ENCODE measurements at places on chromosomes 13 and 19.

DNA sequence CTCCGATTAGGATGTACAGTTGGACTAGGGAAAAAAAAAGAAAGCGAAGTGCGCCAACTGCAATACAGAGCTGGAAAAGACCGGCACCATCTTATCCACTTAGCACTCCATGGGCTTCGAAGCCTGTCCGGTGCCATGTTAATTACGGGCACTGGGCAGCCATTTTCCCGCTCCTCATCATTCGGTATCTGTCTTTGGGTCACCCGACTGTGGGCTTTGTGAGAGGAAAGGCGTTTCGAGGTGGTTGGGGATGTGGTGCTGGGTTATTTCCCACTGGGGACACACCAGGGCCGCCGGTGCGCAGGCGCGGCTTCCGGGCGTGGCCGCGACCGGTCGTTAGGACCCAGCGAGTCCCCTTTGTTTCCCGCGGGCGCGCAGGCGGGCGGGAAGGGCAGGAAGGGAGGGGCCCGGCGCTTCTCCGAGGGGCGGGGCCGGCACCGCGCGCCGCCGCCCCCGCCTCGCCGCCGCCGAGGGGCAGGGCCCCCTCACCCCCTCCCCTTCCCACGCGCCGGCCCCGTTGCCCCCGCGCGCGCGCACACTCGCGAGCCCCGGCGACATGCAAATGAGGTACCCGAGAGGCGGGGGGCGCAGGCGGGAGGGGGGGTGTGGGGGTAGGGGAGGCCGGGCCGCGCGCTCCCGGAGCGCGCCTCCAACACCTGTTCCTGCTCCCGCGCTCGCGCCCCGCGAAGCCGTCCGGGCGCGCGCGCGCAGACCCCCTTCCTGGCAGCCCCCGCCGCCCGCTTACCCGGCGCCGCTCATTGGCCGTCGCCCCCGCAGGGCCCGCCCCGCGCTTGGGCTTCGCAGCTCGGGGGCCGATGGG is at the start of gene ZNF524:
Gene ZNF524 (plus strand): TSS at position 447 of the 820 bp plus-strand sequence. CDS start 1,825 bp downstream, outside the sequence.
- DNase-seq: peak; percentile 78

- no peak for DNase-seq
These were observed 49.4 kb upstream of the INTS6 start for GRCh38 chr13:51502153-51502651.

GRCh38 chr13:36806102-36806501 is 12.9 kb upstream of the RFXAP start:
- no peak for DNase-seq

DNA sequence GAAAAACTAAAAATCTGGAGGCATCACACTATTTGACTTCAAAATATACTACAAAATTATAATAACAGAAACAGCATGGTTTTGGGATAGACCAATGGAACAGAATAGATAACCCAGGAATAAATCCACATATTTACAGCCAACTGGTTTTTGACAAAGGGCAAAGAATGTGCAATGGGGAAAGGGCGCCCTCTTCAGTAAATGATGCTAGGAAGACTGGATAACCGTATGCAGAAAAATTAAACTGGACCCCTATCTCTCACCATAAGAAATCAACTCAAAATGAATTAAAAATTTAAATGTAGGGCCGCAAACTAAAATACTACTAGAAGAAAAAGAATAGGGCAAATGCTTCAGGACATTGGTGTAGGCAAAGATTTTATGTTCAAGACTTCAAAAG is 440.5 kb upstream of the SGCG start:
- no peak for DNase-seq

- DNase-seq: no peak
These were observed 11.8 kb downstream of the ARHGEF18 start for GRCh38 chr19:7360393-7360984.

DNA sequence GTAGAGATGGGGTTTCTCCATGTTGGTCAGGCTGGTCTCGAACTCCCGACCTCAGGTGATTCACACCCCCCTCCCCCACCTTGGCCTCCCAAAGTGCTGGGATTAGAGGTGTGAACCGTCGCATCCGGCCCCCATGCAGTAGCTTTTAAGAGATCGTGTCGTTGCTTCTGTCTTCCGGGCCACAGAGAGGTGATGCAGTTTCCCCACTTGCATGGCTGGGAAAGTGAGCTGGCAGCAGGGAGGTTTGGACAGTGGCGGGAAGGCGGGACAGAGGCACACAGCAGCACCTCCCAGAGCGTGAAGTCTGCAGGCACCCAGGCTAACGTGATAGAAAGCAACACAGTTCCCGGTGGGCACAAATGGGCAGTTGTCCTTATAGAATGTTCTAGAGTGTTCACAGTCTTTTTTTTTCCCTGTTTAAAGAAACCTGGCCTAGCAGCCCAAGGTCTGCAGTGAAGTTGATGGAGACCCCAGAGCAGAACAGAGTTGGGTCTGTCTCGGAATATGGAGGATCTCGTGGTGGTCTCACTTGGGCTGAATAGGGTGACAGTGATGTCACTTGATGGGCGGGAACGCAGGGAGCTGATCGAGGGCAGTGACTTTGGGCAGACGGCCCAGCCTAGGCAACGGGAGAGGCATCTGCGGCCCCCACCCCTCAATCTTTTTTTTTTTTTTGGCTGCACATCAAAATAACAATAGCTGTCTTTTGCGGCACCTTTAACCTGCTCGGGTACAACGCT is 4.9 kb downstream of the UHRF1 start:
- DNase-seq: no peak

DNA sequence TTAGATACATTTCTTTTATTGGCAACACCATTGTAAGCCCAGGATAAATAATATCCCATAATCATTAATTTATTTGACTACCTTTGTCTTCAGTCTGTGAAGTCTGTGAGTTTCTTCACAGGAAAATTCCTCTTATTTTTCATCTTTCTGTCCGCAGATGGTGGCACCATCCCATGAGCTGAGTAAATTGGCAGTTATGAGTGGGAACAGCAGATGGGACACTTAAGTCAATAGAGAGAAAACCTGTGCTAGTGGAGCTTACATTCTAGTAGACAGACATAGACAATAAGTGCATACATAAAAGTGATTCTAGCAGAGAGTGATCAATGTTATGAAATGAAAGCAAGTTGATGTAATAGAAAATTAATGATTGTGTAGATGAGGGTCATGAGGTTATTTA is 638.2 kb upstream of the MIR17HG start:
- DNase-seq: no peak

GRCh38 chr13:106548064-106548696 is 12.7 kb upstream of the EFNB2 start:
- DNase-seq: no peak

- DNase-seq: no peak
These were observed 300.5 kb downstream of the PCDH17 start for GRCh38 chr13:57932061-57932460.

GRCh38 chr13:26219726-26220125 is 2.4 kb downstream of the RNF6 start:
- no peak for DNase-seq

DNA sequence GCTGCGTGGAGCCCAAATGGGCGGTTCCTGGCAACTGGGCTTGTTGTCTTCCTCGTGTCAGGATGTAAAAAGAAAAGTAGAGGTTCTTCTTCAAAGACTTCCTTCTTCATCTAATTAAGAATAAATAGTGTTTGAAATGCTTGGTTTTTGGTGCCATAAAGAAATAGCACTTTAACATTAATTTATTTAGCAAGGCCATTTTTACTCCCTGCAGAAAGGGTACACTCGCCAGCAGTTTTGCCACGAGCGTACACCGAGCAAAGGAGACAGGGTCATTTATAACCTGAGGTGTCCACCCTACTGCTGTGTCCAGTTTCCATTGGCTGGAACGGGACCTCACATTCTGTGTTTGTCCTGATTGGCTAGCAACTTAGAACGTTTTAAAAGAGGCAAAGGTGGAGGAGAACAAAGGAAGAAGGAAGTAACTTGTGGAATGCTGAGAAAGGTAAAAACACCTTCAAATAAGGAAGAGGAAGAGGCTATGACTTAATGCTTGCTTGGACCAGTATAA is 21.8 kb upstream of the OR10H1 start:
- no peak for DNase-seq

- no peak for DNase-seq
These were observed 175.8 kb downstream of the DCT start for GRCh38 chr13:94303644-94304174.

DNA sequence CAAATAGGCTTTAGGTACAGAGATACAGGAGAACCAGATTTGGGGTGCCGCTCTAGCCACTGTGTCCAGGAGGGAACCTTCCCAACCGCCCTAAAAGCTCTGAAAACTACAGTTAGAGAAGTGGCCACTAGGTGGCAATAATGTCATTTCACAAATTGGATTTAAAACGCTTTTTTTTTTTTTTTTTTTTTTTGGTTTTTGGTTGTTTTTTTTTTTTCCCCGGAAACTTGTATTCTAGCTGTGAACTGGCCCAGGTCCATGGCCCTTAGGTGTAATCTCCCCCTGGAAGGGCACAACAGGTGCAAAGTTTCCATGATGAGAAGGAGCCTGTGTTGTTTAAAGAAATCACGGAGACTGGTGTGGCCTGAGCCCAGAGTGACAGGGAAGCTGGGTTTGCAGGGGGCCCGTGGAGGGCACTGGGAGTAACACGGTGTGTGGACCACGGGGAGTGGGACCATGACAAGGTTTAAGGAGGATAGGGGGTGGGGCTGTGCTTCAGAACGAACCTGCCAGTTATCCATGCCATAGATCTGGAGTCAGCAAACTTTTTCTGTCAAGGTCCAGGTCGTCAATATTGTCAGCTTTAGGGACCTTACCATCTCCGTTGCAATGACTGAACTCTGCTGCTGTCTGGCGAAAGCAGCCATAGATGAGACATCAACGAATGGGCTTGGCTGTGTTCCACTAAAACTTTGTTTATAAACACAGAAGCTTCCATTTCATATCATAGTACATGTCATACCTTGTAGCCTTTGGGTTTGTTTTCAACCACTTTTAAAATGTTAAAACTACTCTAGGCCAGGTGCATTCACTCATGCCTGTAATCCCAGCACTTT is 10.1 kb downstream of the OR1I1 start:
- DNase-seq: no peak

- DNase-seq: no peak
These were observed 393.1 kb downstream of the KLF12 start for GRCh38 chr13:73741111-73741510.

- DNase-seq: no peak
These were observed 62.3 kb downstream of the CHST8 start for GRCh38 chr19:33683881-33684537.

GRCh38 chr19:47356900-47357299 is 7.8 kb downstream of the DHX34 start:
- DNase-seq: no peak

DNA sequence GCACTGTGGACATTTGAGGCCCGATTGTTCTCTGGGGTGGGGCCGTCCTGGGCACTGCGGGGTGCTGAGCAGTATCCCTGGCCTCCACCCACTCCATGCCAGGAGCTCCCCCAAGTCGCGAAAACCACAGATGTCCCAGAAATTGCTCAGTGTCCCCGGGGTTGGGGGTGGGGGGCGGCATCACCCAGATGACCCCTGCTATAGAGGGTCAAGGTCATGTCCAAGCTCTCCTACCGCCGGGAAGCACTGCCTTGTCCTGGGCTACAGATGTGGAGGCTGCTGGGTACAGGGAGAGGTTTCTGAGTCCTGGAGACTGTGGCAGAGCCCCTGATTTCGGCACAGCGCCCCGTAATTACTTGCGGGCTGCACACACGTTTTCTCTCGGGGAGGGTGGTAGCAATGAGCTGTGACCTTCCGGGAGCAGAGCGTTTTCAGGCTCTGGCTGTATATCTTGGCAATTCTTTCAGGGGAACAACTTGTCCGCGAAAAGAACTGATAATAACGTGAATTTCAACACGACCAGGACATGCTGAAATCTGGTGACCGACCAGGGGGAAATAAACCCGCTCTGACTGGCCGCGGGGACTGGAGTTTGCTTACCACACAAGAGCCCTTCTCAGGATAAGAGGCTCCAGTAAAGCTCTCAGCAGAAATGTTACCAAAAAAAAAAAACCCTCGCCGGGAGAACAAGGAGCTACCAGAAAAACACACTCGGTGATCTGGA is 68.1 kb downstream of the GNG7 start:
- DNase-seq: no peak

DNA sequence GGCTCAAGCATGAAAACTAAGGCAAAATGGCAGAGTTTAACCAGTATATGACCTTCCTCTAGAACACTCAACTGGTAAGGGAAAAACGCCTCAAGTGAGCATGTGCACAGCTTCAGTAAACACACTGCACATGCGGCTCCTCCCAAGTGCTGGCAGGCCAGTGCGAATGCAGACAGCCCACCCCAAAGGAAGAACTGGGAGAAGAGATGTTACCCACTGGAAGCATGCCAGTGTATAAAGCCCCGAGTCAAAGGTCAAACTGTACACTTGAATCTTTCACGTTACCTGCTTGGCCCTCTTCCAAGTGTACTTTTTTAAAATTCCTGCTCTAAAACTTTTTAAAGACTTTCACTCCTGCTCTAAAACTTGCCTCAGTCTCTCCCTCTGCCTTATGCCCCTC is 19.2 kb upstream of the RCBTB1 start:
- DNase-seq: no peak

DNA sequence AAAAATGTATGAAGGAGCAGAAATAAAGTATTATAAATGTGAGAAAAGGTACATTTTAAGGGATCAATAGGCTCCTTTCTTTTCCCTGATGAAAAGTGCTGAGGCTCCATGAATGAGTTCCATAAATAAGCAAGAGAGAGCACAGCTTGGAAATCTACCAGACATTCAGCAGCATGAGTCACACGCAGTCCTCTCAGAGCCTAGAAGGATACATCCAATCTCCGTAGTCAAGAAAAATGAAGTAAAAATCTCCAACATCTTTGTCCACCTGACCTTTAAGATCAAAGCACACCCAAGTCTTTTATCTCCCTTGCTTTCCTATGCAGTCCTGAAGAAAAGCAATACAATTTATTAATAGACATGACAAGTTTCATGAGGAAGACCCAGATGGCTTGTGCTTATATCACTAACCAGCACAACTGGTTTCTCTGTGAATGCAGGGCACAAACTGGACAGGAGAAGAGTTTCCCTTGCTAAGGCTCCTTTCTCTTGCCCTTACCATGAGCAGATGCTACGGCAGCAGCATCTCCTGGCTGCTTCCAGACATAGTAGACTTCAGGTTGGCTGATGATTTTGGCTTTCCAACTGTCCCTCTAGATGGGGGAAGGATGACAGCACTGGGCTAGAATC is 730.8 kb downstream of the EFNB2 start:
- DNase-seq: no peak

DNA sequence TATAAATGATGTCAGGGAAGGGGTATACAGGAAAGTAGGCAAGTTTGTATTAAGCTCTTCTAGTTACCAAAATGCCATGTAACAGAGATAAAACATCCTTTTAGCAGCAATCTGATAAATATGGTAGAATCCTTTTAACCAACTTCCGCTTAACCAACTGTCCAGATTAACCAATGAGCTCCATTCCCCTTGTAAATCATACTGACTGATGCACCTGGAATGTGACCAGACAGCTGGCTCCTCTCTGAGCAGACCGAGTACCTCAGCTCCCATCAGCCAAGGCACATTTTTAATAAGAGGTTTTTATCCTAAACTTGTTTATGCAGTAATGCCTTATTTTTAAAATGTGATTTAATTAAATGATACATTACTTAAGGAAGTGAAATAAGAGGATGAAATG is 66.4 kb downstream of the KLF12 start:
- no peak for DNase-seq

DNA sequence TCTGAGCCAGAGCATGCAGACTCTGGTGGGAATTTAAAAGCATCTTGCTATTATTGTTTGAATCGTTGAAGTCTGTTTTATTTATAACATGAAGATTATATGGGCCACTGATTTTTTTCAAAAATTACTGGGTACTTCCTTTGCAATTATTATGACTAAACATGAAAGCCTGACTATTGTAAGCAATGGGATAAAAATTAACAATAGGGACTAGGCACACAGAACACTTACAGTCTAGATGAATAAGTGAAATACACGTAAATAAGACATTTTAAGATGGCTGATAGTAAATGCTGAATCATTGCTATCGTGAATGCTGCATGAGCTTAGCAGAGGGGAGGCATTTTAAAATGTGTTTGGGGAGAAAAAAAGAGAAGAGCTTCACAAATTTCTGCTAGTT is 81.0 kb upstream of the MAB21L1 start:
- DNase-seq: no peak

Measured in NCI-H2107 (cell line).